Aorta (tissue), 5 donors: ENCODE measurements at places on chromosomes 2 and 18. TPM values are rescaled to one million over a fixed set of nuclear protein-coding genes. Genes with fewer than 3 reads are reported as not detected.

Gene EXOC6B
- 45.3 TPM for total RNA-seq

- no peaks in the 10 kb centered on the region for H3K27me3 ChIP-seq
- DNase-seq, result no peak
- H3K36me3 ChIP-seq, result no peaks in the 10 kb centered on the region
- no peaks in the 10 kb centered on the region for H3K4me1 ChIP-seq
- no peak overlapping the region for H3K4me3 ChIP-seq
Observed at GRCh38 chr18:76209597-76209996, 285.4 kb downstream of the ZNF516 start.

Gene UGT1A6
- not detected for total RNA-seq

DNA sequence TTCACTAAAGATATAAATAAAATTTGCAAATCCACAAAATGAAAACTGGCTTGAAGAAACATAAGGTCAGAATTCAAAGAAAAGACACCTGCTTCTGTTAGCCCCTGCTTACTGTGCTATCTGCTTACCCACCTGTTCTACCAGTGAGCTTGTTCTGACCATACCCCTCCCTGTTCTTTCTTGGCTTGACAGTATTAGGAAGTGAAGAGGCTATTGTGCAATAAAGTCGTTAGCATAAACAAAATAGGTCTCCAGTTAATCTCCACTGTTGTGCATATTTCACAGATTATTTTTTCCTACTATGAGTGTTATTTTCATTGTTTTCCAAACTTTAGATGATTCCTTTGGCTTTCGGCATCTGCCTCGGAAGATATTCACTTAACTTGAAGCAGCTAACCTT is 322.1 kb downstream of the CCDC85A start:
- H3K36me3 ChIP-seq, result no peaks in the 10 kb centered on the region
- no peaks in the 10 kb centered on the region for H3K27me3 ChIP-seq
- H3K4me1 ChIP-seq, result no peaks in the 10 kb centered on the region
